Activated CD8-positive, alpha-beta memory T cell treated with anti-CD3 and anti-CD28 coated beads for 24 hours (primary cell): ENCODE measurements at places on chromosomes 11 and 22.

GRCh38 chr22:48407256-48407955 is 1420.3 kb downstream of the BRD1 start:
- DNase-seq, result no peak

- no peak for DNase-seq
Observed at GRCh38 chr11:119300198-119300964, 16.5 kb downstream of the MCAM start.

DNA sequence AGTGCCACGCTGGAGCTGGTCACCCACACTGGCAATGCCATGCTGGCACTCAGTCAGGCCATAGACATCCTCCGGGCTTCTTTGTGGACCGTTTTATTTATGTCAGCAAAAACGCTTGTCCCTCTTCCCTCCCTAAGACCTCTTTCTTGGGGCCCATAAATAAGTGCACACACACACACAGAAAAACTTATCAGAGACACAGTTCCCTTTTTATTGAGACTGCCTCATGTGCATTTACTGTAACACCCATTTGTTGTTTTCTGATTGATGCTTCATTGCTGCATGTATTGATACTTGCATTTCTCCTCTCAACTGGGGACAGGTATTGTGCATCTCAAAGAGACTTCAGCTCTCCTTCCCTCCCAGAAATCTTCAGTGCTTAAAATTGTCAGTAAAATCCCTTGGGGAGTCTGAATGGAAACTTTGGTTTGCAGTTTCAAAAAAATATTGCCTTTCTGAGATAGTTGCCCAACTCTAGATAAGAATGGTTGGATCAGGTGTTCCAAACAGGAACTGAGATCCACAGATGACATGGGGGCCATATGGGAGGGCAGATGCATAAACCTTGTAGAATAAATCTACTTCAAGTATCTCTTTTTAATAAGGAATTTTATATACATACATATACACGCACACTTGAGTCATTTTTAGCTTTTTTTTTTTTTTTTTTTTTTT is 50.9 kb downstream of the PPP2R1B start:
- no peak for DNase-seq

DNA sequence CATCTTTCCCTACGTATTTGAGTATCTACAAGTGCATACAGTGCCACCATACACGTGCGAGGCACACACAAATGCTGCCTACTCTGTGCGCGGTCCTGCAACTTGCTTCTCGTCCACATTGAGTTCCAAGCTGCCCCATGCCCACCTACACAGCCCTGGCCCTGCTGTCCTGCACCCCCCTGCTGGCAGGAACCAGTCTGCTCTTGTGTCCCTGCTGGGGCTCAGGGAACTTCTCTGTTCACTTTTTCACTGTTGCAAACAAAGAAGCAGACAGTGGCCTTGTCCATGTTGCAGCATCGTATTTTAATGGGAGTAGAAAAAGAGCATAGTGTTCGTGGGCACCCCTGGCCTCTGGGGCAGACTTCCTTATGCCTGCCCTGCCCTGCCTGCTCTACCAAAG is 14.0 kb downstream of the CPT1A start:
- no peak for DNase-seq

DNA sequence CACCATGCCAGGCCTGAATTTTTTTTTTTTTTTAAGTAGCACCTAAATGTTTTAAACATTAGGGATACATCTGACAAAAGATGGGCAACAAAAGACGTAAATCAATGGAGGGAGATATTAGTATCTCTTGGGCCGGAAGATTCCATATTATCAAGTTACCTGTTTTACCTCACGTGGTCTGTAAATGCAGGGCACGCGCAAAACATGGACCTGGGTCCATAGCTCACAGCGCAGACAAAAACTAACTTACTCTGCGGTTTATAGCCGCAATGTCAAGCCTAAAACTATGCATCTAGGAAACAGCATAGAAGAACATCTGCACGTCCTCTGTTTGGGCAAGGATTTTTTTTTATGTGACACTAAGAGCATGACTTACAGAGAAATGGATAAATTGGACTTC is 31.5 kb upstream of the PANX2 start:
- DNase-seq, result no peak

- no peak for DNase-seq
Observed at GRCh38 chr22:37188901-37189466, 937 bp upstream of the C1QTNF6 start.
